RPMI8226 (cell line): ENCODE measurements at places on chromosomes 4 and X.

DNA sequence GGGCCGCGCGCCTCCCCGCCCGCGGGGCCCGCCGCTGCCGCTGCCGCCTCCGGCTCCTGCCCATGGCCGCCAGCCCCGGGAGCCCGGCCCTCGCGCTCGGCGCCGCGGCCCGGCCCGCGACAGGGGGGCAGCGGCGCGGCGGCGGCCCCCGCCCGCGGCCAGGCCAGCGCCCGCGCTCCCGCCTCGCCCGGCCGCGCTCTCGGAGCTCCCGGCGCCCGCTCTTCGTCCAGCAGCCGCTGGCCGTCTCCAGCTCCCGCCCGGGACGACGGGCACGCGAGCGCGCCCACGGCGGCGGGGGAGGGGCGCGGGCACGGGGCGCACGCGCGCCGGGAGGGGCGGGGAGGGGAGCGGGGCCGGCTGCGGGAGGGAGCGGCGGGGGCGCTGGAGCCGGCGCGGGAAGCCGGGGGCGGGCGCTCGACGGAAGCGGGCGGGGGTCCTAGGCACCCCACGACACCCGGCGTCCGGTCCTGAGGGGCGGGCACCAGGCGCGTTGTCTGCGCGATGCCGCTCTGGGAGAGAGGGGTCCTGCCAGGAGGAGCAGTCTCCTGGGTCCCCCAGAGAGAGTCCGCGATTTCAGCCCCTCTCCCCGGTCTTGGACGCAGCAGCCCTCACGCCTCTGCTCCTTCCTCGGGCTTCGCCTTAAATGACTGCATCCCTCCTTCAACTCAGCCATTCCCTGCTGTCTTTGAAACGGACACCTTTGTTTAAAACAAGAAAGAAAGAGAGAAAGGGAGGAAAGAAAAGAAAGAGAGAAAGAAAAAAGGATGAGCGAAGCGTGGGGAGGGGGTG lies 490 bp upstream of the PDZD4 start:
- DNase-seq: no peak

GRCh38 chr4:152540293-152540674 lies 4.4 kb upstream of the FBXW7 start:
- DNase-seq: no peak

- DNase-seq: no peak
These were observed 6.8 kb upstream of the CDKL2 start for GRCh38 chr4:75637176-75637575.

DNA sequence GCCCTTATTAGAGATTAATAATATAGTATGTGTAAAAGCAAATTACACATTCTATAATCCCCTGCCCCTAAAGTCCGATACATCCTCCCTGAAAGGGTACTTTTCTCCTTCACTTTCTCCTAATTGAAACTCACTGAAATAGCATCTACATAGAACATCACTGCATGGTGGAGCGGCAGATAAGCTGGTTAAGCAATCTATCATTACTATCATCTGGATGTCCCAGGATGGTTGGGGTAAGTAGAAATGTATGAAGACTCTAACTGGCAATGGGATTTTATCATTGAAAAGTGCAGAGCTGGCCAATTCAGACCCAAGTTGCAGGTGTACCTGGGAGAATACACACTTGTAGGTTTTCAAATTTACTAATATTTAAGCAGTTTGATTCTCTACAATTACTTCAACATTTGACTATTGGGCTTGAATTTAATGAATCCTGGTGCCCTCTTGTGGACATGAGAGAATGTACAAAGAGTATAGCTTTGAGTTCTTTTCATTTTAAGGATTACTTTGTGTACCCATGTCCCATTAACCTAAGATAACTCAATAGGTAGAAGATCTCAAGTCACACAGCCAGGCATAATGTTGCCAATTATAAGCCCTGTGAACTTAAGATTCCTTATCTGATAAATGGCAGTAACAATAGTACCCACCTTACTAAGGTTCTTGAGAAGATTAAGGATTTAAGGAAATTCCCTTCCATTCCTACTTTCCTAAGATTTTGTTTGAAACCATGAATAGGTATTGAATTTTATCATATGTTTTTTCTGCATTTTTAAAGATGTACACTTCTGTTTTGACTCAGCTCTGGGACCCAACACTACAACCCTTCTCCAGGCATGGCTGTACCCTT lies 69.8 kb downstream of the SHROOM3 start:
- peak; percentile 59 for DNase-seq

- DNase-seq: peak; percentile 5
These were observed 167.2 kb downstream of the NPNT start for GRCh38 chr4:106062452-106062875.

- DNase-seq: no peak
These were observed 109.6 kb upstream of the GIMD1 start for GRCh38 chr4:106478152-106478551.

- no peak for DNase-seq
These were observed 58.0 kb upstream of the KLHL13 start for GRCh38 chrX:118174516-118175098.

- no peak for DNase-seq
These were observed 91.5 kb downstream of the HPRT1 start for GRCh38 chrX:134551376-134552048.

GRCh38 chr4:33966808-33967207 lies 2277.5 kb downstream of the ARAP2 start:
- DNase-seq: no peak

- DNase-seq: peak; percentile 51
These were observed 56.6 kb upstream of the BCOR start for GRCh38 chrX:40154250-40154852.

GRCh38 chrX:31872007-31872406 lies 800.2 kb upstream of the FTHL17 start:
- DNase-seq: no peak

GRCh38 chr4:156503119-156503518 lies 468.5 kb downstream of the PDGFC start:
- DNase-seq: no peak

GRCh38 chr4:99847362-99847976 lies 30.8 kb downstream of the DAPP1 start:
- DNase-seq: peak; percentile 58

DNA sequence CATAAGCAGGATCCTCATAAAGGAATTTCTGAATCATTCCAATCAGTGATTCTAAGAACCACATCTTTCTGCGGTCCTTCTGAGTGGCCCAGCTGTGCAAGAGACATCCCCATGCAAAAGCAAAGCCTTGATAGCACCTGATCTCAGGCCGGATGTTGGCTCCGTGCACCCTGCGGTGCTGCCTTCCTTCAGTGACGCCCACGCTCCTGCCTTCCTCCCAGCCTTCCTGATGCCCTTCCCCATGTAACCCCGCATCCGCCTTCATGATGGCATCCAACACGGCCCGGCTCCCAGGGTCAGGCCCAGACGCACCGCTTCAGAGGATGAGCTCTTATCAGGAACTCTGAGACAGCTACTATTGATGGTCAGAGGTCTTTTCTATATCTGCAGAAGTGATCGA lies 20.4 kb upstream of the CYP4V2 start:
- DNase-seq: no peak

DNA sequence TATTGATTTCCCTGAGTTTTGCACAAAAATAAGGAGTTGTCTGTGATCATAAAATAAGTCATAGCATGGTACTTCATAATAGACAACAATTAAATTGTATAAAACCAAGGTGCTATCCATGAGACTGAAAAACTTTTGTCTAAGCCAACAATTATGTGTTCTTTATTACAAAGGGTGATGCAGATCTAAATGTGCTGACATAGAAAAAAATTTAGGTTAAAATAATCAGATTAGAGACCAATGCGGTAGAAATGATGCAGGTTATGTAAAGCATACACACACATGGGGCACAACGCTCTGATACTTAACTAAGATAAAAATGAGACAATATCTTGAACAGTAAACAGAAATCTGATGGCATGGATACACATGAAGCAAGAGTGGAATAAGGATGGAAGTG lies 113.3 kb downstream of the PWWP3B start:
- DNase-seq: no peak

DNA sequence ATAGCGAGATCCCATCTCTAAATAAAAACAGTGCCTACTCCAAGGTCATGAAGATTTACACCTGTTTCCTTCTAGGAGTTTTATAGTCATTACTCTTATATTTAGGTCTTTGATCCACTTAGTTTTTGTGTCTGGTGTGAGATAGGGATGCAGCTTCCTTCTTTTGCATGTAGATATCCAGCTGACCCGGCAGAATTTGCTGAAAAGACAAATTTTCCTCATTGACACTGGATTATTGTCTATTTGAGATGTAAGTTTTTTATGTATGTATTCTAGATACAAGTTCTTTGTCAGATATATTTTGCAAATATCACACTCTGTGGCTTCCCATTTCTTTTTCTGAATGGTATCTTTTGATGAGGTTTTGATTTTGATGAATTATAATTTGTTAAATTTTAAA lies 85.4 kb downstream of the RFC1 start:
- DNase-seq: no peak

DNA sequence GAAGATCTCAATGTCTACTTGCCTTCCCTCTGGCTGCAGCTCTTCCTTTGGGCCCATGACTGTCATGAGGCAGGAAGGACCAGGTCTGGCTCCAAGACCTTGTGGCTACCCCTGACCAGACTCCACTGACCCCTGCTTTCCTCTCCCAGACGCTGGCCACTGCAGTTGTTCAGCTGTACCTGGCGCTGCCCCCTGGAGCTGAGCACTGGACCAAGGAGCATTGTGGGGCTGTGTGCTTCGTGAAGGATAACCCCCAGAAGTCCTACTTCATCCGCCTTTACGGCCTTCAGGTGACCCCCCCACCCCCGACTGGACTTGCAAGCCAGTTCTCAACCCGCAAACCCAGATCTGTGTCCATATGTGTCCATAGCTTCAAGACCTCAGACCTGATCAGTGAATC lies 535 bp downstream of the WAS start:
- DNase-seq: no peak

DNA sequence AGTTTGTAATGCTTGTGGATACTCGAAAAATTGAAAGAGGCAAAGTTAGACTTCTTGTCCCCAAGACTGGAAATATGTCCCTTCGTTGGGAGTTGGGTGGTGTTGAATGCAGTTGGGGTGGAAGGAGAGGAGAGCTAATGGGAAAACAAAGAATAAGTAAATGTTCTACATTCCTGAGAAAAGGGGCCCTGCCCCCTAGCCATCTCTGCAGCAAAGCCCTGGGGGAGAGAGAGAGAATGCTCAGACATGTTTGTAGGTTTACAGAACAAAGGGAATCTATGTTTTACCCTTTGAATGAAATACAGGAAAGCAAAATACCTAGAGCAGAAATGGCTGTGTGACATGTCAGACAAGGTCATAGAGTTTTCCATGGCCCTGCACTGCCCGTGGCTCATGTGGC lies 88.1 kb downstream of the RASL11B start:
- no peak for DNase-seq

- DNase-seq: no peak
These were observed 388.0 kb downstream of the SPRY1 start for GRCh38 chr4:123784626-123785025.

DNA sequence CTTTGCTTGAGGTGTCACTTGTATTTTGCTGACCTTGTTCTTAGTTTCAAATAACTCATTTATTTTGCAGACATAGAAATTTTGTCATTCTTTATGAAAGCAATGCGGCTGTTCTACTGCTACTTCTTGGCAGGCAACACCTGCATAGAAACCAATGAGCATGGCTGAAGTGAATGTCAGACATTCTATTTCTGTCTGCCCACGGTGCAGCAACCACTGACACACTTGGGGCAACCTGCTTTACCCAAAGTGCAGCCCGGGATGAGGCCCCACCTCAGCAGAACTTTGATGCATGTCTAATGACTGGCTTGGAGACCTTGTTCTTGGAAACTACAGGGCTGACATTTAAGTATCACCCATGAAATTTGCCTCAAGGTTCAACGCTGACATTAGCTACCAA lies 93.6 kb downstream of the RBM47 start:
- DNase-seq: no peak

DNA sequence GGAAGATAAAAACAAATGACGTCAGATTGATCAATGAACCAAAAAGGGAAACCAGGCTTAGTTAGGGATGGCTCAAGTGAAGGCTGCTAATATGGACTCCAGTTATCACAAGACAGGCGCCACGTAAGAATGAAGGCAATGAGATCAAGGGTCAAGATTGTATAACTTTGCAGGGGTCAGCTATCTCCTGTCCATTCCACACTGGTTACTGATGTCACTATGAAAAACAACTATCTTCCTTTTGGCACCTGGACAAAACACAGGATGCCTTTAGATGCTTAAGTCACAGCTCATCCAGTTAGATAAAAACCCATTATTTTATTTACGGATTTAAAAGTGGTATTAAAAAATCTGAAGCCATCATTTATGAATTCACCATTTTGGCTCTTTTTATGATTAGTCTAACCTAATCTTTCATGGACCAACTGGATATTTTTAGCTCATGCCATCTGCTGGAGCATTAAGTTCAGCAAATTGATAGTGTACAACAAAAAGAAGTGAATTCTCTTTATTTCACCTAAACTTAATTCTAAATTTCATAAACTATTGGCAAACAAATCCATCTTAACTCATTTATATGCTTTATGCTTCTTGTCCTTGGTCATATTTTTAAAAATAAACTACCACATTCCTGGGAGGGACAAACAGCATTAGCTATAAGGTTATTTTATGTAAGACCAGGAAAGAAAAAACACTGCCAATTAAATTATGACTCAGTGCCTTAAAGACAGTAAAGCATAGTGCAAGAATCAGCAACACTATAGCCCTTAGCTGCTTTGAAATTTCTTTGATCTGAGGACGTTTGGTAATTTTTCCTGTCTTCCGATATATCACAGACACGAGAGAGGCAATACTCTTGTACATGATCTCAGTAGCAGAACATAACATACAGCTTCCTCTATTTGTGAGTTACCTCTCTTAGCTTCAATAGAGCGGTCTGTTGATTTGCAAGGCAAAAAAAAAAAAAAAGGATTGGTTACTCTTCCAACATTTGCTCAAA lies 27.0 kb downstream of the DHX15 start:
- no peak for DNase-seq

GRCh38 chrX:13050151-13050550 lies 5.7 kb upstream of the FAM9C start:
- DNase-seq: no peak

GRCh38 chr4:186342582-186342981 lies 76.6 kb downstream of the F11 start:
- DNase-seq: no peak

- DNase-seq: no peak
These were observed 55.2 kb upstream of the SLIT2 start for GRCh38 chr4:20196476-20196875.

GRCh38 chr4:145703850-145704497 lies 24.0 kb downstream of the C4orf51 start:
- DNase-seq: no peak

DNA sequence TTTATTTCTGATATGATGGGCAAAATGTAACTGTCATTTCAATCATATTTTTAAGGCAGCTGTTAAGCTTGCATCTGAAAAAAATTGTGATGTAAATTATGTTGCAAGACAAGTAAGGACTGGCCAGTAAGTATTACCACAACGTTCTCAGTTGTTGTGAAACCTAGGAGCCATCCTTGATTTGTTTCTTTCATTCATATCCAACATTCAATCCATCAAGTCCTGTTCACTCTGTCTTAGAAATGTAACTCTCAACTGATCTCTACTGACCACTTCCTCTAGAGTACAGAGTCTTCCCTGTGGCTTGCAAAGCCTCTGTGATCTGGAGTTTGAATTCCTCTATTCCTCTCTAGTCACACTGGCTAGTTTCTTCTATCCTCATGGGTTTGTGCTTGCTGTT lies 161.4 kb upstream of the MAD2L1 start:
- DNase-seq: no peak
